EH (cell line): ENCODE measurements at places on chromosomes 1 and 21.

- peak; percentile 62 for DNase-seq
Measured at GRCh38 chr1:153032677-153033308, 1.8 kb downstream of the SPRR1B start.

DNA sequence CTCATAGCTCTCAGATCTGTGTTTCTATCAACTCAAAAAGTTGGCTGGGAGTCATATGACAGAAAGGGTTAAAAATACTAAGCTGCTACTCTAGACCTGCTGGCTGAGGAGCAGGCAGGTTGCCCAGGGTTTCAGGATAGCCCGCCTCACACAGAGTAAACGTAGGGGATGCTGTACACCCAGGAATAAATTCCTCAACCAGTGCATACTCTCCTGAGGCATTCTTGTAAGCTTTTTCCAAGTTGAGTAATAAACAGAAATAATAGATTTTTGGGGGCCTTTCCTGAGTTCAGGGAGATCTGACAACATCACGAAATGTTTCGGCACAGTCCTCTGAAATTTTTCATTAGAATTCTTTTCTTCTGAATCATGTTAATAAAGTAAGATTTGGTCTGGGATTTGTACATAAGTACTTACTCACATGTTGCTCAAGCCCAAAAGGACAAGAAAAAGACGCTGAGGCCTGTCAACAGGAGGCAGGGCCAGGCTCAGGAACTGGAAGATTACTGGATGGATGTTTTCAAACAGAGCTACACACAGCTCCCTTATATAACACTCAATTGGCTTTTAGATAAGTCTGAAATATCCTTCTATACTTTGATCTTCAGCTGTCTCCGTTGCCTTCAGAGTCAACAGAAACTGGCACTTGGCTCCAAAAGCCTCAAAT is 41.0 kb downstream of the TGFBR3 start:
- DNase-seq: peak; percentile 97

DNA sequence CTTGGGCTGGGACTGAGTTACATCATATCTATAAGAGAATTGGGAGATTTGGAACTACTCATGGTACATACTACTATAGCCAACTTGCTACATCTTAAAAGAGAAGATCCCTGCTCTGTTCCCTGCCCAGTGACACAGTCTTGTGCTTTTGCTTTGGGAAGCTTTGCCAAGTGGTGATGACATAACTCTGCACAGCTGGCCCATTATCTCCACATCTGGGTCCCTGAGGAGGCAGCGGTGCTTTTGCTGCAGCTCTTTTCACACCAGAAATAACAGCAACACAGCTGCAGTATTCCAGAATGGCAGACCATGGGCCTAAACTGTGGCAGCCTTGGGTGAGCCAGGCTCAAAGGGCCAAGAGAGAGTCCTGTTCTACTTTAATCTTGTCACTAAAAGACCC is 296.0 kb downstream of the HHAT start:
- no peak for DNase-seq

GRCh38 chr1:164466429-164466828 is 92.6 kb upstream of the PBX1 start:
- DNase-seq: no peak

DNA sequence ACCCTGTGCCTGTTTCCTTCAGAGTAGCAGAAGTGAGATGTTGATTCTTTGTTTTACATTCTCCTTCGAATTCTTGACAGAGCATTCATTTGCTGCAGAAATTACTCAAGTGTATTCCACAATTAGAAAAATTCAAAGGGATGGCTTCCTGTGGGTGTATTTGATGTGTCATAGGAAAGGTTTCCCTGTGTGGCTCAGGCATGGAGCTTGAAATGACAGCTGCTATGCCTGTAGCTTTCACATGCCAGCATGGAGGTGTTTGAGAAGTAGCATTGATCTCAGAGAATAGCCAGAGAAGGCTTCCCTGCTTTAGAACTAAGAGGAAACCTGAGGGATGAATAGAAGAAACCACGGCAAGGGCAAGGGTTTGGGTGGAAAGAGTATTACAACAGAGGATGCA is 317.2 kb upstream of the DEPDC1 start:
- no peak for DNase-seq

DNA sequence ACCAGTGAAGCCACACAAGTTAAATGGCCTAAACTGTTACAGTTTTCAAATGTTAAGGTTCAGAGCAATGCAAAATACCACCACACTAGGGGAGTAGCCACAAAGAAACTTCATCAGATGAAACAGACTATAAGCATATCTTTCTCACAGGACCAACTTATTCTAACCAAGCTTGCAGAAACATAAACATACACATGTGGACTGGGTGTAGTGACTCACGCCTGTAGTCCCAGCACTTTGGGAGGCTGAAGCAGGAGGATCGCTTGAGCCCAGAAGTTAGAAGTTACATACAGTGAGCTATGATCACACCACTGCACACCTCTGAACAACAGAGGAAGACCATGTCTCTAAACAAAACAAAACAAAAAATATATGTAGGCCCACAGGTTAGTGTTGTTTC is 17.3 kb downstream of the WDR47 start:
- DNase-seq: peak; percentile 23

DNA sequence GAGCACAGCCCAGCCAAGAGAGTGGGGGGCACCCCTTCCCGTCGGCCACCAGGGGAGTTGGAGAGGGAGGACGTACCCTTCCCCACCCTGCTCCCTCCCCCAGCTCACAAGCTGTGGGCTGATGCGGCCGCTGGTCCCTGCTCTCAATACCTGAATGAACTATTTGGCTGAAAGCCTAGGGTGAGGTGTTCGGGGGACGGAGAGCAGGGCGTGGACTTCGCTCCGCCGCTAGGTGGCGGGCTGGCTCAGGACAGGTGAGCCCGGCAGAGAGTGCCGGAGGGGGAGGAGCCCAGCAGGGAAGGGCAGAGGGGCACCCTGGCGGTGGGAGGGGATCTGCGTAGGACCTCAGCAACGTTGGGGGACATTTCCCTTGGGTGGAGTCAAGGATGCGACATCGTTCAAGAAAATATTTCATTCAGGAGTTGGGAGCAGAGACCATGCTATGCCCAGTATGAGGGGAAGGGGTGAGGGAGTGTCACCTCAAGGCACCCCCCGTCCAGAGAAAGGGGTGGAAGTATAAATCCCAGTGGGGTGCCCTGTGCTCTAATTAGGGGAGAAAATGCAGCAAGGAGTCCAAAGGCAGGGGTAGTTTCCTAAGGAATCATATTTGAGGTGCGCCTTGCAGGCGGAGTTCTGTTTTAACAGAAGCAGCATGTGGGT is 12.0 kb upstream of the RHBG start:
- DNase-seq: peak; percentile 40

DNA sequence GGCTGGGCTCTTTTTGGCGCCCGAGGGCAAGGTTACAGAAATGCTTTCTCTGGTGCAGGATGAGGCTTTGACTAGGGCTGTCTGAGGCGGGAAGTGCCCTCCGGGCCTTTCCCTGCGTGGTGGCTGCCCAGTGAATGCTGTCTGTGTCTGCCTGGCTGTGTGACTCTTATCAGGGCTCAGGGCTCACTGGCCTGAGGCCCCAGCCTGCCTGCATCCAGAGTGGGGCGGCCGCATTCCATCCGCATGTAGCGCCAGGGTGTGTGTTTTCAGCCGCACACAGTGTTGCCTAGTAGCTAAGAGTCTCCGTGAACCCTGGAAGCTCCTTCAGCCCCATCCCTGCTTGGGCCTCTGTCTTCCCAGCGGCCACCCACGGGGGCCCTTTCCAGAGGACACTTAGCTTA is 59.1 kb downstream of the FAAP20 start:
- peak; percentile 90 for DNase-seq

- no peak for DNase-seq
Measured at GRCh38 chr1:2238361-2239012, 10.4 kb downstream of the SKI start.
